ENCODE measurements at places on chromosomes 16 and 17.

DNA sequence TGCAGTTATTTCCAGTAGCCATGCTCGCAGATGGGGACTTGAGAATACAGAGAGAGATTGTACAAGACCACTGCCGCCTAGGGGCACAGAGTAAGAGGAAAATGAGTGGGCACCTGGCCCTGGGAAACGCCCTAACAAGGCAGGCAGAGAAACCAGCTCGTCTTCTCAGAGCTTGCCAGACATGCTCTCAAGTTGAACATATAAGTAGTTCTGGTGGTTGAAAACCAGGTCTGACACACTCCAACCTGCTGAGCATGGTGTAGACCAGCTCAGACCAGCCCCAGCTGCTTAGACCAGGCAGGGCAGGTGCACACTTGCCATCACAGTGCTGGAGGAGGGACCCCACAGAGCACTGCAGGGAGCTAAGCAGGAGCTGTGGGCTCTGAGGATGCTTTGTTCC lies 250.5 kb downstream of the CPPED1 start:
- DNase-seq, result no peak

DNA sequence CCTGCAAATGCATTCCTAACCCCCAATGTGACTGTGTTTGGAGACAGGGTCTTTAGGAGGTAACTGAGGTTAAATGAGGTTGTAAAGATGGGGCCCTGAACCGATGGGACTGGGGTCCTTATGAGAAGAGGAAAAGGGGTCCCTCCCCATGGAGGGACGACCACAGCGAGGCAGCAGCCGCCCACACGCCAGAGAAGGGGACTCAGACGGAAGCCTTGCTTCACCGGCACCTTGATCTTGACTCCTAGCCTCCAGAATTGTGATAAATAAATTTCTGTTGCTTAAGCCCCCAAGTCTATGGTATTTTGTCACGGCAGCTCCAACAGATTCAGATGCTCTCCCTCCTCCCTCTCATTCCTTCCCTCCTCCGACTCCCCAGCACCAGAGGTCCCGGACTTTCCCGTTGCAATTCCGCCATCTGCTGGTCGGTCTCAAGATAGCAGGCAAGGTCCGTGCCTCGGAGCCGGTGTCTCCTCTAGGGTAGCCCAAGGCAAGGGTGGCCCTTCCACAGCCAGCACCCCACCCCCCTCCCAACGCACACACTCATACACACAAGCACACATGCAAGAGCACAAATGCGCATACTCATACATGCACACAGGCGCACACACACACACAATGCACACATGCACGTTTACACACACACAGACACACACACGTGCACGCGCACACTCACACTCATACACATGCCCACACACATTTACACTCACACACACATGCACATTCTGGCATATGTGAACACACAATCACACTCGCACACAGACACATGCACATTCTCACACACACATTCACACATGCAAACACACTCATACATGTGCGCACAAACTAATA lies 23.1 kb upstream of the C16orf78 start:
- no peak for DNase-seq

GRCh38 chr17:77877646-77878355 lies 80.7 kb upstream of the TNRC6C start:
- no peak for DNase-seq

GRCh38 chr16:16159662-16160061 lies 63.6 kb downstream of the ABCC6 start:
- DNase-seq, result no peak

DNA sequence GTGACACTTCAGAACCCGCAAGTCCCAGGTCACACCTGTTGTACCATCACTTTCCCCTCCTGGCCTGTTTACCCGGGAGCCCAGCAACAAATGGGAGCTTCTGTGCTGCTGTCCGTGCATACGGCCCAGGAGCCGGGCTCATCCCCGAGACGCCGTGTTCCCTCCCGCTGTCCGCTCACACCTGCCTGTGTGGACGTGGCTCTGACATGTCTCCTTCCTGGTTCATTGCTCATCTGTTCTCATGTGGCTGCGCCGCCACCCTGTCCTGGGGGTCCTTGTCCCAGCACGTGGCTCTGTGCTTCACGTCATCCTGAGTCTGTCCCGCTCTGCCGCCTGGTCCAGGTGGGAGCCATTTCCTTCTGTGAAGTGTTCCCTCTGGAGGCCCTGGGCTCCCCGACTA lies 37.9 kb downstream of the TBCD start:
- no peak for DNase-seq

Data from bone marrow (tissue), 2 donors.